ENCODE measurements at places on chromosomes 13 and 19.

DNA sequence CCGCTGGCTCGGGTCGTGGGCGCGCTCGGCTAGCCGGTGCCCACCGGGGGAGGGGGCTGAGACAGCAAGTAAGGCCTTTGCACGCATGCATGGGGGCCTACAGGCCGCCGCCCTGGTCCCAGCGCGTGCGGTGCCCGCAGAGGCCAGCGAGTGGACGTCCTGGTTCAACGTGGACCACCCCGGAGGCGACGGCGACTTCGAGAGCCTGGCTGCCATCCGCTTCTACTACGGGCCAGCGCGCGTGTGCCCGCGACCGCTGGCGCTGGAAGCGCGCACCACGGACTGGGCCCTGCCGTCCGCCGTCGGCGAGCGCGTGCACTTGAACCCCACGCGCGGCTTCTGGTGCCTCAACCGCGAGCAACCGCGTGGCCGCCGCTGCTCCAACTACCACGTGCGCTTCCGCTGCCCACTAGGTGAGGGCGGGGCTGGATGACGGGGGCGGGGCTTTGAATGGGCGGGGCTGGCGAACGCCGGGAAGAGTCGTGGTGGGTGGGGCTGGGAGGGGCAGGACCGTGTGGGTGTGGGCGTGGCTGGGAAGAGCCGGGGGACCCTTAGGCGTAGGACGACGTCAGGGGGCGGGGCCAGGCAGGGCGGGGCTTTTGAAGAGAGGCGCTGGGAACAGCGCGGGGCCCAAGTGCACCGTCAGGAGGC lies 2.1 kb downstream of the CILP2 start:
- DNase-seq: no peak

DNA sequence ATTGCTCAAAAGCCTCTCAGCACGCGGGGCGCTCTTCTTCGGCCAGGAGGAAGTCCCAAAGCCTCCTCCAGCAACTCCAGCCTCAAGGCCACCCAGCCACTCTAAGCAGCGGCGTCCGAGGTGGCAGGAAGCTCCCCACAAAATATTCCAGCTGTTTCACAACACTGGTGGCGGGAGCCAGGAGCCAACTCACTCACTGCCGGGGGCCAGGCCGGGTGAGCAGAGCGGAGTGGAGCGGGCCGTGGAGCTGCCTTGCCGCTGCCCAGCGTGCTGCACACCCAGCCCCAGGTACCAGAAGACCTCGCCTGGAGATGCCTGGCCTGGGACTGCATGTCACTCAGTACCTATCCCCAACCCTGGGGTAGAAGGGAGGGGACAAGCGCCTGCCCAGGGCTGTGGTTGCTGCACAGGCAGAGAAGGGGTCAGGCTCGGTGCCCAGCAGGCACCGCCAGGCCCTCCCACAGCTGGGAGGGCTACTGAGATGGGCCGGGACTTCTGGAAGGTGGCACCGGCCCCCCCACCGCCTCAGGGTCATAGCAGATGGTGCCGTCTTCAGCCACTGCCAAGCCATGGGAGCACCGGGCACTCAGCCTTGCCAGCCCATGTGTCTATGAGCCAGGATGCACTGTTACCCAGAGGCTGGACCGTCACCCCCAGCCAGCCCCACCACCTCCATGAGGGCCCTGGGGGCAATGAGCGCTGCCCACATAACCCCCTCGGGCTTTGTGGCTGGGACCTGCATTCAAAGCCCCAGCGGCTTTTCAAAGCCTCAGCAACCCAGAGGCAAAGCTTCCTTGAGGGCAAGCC lies 59.2 kb downstream of the MLLT1 start:
- no peak for DNase-seq

DNA sequence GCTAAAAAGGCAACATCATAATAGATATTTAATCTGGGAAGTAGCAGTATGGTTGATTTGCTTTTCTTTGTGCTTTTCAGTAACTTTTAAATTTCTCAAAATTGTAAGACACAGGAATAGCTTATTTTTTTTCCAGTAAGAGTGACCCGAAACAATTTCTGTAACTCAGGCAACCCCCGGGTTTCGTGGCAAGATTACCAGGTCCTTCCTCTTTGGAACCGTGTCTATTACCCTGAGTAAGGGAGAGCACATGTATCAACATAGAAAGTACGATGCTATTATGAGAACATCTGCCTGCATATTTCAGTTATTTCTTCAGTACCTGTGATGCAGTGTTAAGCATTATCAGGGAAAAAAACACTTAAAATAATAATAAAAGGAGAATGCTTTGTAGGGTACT lies 64.1 kb downstream of the DOCK9 start:
- DNase-seq: no peak

GRCh38 chr19:15926484-15926883 lies 7.8 kb downstream of the CYP4F11 start:
- DNase-seq: no peak

DNA sequence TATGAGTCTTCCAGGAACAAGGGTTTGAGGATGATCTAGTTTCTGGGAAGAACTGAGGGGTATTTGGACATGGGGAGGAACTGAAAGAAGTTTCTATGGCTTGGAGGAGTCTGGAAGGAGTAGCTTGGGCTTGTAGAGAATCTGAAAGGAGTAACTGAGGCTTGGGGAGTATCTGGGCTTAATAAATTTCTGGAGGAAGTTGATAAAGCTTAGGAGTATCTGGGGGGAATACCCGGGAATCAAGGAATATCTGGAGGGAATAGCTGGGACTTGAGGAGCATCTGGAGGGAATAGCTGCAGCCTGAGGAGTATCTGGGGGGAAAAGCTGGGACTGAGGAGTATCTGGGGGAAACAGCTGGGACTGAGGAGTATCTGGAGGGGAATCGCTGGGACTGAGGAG lies 16.0 kb downstream of the FSD1 start:
- no peak for DNase-seq

- DNase-seq: no peak
Observed at GRCh38 chr19:17116996-17117702, 41.6 kb downstream of the MYO9B start.

GRCh38 chr19:16295057-16295456 lies 29.6 kb upstream of the KLF2 start:
- no peak for DNase-seq

DNA sequence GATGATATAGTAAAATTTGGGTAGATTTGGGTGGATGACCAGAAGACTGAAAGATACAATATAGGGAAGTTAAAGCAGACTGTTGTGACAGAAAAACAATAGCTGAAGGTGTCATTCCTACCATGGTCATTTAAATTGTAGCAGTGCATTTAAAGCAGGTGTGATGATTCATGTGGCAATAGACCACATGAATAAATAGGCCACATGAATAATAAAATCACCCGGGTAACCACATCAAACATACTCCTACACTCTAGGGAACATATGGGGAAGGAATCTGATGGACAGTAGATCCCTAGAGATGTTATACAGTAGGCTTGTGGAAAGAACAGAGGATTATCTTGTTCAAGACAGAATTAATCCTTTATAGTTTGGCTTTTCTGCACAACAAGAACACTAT lies 392.6 kb downstream of the SLITRK5 start:
- peak; percentile 16 for DNase-seq

DNA sequence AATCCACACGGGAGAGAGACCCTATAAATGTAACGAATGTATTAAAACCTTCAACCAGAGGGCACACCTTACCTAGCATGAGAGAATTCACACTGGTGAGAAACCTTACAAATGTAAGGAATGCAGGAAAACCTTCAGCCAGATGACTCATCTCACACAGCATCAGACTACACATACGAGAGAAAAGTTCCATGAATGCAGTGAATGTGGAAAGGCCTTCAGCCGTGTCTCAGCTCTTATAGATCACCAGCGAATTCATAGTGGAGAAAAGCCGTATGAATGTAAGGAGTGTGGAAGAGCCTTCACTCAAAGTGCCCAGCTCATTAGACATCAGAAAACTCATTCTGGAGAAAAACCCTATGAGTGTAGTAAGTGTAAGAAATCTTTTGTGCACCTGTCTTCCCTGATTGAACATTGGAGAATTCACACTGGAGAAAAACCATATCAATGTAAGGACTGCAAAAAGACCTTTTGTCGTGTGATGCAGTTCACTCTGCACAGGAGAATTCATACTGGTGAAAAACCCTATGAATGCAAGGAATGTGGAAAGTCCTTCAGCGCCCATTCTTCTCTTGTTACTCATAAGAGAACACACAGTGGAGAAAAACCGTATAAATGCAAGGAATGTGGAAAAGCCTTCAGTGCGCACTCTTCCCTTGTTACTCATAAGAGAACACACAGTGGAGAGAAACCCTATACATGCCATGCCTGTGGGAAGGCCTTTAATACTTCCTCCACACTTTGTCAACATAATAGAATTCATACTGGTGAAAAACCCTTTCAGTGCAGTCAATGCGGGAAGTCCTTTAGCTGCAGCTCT lies 16.0 kb downstream of the ZNF582 start:
- DNase-seq: no peak

DNA sequence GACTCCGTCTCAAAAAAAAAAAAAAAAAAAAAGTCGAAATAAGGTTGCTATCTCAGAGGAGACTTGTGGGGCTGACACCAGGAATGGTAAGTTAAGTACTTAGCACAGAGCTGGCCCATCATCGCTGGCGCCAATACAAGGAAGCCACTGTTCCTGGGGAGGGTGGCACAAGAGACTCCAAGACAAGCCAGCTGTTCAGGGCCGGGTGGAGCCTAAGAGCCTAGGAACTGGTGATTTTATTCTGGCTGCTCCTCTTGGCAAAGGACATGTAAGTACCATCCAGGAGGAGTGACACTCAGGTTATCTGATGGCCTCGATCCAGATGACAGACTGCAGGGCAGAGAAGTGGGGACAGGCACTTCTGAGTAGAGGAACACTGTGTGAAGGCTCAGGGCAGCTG lies 3.8 kb downstream of the ELOF1 start:
- no peak for DNase-seq

GRCh38 chr19:2076526-2076944 lies 19.6 kb downstream of the MOB3A start:
- no peak for DNase-seq

DNA sequence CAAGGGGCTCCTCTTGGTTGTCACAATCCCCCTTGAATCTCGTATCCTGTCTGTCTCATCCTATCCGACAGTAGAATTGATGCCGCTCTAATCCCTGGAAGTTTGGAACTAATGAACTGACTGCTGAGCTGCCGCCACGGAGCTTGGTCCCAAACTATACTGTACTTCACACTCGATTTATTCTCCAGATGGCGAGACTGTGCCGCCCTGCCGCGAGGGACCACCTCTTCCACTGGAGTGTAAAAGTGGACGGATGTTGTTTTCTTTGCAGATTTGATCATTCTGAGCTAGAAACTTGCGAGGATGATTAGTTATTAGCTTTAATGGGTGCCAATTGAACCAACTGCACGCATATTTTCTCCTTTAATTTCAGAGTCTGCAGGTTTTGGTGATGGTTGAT lies 117.2 kb downstream of the ZIC5 start:
- DNase-seq: peak; percentile 71

GRCh38 chr19:45601524-45602374 lies at the start of gene GPR4:
Gene GPR4, minus strand, starts transcription at chr19:45602212. Its CDS starts 10,346 bp downstream, at chr19:45591866.
- no peak for DNase-seq

DNA sequence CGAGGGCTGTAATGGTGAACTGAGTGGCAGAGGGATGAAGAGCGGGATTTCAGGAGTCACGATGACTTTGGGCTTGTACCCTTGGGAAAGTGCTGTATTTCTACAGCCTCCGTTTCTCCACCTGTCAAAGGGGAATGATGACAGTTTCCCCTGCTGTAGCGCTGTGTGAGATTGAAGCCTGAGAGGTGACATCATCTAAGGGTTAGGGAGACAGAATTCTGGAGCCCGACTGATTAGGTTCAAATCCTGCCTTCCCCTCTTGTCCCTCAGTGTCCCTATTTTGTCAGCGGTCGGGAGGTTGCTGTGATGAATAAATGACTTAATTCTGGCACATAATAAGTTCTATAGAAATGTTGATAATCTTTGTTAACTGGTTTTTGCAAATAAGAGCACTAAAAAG lies 693 bp downstream of the MRPL4 start:
- DNase-seq: no peak

DNA sequence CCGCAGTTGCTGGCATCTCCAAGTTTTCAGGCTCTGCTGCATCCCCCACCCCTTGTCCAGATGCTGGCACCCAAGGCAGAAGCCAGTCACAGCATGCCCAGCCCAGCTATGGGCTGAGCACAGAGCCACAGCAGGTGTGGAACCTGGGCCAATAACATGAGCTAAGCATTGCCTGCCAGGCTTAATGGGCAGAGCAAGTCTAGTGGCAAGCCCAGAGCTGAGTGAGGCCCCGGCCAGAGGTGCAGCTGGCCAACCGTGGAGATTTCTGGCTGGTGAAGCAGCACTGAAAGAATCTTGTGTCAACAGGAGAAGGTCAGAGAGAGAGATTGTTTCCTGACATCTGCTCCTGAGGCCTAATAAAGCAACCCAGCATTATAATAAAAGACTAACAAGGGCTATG lies 111.0 kb downstream of the B3GLCT start:
- DNase-seq: no peak

DNA sequence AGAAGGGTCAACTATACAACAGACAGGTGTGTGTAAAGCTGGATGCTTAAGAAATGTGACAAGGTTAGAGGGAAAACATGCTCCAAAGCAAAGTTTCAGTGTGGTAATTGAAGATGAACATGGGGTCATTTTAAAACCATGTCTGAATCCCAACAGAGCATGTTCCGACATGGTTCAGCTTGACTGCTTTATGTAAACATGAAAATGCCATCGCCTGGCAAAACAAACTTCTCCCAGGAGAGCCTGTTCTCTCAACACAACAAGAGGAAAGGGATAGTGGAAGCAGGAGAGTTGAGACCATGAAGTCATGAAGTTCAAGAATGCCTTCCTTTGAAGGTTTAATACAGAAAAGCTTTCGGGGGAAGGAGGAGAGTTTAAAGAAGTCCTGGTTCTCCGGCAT lies 85.8 kb downstream of the EPSTI1 start:
- DNase-seq: no peak

GRCh38 chr19:58474291-58474996 lies 1.7 kb upstream of the ZNF446 start:
- DNase-seq: no peak

DNA sequence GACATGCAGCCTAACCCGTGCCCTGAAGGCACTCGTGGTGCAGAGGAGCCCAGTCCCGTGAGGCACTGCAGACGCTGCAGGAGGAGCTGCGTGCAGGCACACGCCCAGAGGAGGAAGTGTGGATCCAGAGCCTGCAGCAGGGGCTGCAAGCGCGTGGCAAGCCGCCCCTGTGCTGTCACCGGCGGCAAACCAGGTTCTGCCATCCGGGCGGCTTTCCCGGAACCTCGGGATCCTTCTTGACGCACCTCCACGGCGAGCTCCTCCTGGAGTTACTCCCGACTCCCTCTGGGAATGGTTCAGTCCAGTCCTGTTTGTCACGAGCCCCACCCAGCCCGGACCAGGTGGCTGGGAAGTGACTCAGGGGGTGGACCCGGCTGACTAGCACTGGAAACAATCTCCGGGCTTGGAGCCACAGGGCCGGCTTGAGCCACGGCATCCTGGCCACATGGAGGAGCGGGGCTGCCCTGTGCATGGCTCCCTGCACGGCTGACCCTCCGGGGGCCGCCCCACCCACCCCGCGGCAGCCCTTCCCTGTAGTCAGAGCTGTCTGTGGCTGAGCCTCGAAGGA lies 10.2 kb downstream of the DPP9 start:
- DNase-seq: no peak

- DNase-seq: no peak
Observed at GRCh38 chr19:5047251-5047935, 78.5 kb downstream of the KDM4B start.

- no peak for DNase-seq
Observed at GRCh38 chr13:42539670-42540069, 34.3 kb upstream of the TNFSF11 start.

Measured in NCI-H524 treated with DMSO at 0.1 percent for 48 hours (cell line).